ENCODE measurements at places on chromosomes 7 and 10.

DNA sequence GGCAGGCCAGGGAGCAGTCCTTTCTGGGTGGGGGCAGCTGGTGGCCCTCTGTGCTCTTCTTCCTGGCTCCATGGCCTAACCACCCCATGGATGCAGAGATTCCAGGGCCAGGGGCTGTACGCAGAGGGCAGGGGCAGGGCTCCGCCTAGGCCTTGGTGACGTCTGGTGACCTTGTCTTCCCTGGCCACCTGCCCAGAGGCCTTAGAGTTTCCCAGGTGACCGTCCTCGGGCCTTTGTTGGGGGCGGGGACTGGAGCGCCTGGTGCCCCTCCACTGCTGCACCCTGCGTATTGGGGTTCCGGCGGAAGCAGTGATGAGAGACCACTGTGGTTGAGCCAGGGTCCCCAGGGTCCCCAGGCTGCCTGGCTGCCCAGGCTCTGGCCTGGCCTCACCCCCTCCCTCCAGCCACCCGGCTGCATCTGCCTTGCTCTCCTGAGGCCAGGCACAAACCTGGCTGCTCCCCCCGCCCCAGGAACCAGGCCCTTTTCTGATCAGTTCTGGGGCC lies 10.3 kb downstream of the PWWP2B start:
- peak; percentile 73 for DNase-seq

GRCh38 chr10:64011912-64012714 lies 490.9 kb downstream of the REEP3 start:
- no peak for DNase-seq

- DNase-seq = peak; percentile 21
Observed at GRCh38 chr10:36574207-36574606, 551.2 kb upstream of the ANKRD30A start.

- DNase-seq = no peak
Observed at GRCh38 chr10:128380946-128381345, 254.7 kb upstream of the MKI67 start.

DNA sequence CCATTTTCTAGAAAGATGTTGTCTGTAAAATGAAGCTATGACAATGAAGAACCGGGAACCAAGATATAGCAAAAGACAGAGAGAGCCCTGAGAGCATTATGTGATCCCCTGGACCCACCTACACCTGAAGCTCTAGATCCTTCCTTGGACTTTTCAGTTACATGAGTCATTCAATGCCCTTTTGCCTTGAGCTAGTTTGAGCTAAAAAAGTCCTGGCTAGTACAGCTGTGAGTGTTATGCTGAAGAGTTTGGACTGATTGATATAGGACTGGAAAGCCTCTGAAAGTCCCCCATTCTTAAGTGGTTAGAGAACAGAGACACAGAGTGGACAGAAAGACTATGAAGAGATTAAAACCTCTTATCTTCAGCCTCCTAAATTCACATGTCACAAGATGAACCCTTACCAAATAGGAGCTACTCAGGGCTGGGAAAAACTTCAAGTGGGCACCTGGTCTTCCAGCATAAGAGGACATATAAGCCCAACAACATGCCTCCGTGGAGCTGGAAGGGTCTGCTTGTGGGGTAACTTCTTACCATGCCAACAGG lies 386.8 kb upstream of the NFE2L3 start:
- no peak for DNase-seq

DNA sequence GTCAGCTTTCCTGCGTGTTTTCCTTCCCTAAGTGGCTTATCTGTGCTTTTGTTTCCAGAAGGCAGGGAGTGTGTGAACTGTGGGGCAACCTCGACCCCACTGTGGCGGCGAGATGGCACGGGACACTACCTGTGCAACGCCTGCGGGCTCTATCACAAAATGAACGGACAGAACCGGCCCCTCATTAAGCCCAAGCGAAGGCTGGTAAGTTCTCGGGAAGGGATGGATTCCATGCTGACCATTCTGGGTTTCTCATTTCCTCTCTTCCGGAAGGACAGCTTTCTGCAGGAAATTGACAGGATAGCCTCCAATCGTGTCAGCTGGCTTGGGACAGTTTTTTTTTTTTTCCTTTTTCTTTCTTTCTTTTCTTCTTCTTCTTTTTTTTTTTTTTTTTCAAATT lies 9.4 kb downstream of the GATA3 start:
- no peak for DNase-seq

DNA sequence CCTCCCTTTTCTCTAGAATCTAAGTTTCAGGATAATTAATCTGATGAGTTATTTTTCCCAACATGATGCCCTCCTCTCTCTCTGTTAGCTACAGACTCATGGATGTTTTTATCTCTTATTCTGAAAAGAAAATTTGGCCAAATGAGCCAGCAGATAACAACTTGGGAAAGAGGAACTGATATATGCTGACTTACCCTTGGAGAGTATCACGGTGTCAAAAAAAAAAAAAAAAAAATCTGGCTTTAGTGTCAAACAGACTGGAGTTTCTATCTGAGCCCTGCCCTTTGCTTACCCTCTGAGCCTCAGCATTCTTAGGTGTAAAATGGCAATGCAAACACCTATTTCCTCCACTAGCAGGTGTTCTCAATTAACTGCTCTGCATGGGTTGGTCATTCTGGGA lies 190.4 kb downstream of the AHR start:
- DNase-seq = no peak

- DNase-seq = no peak
Observed at GRCh38 chr7:54354436-54354835, 187.7 kb upstream of the VSTM2A start.

DNA sequence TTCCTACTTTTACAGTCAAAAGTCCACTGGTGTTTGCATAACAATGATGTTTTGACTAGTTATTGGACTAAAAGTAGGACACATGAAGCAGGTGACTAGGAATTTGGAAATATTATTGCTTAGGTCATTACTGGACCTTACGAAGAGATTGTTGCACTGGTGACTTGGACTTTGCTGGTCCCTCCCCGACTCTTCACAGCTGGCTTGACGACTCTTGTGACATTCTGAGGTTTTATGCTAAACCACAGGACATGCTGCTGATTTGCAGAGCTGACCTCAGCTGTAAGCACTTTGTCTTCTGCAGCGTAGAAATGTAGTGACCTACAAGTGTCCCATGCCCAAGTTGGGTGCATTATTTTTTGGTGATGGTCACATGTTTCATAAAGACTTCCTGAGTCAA lies 21.9 kb downstream of the PCBD1 start:
- no peak for DNase-seq

DNA sequence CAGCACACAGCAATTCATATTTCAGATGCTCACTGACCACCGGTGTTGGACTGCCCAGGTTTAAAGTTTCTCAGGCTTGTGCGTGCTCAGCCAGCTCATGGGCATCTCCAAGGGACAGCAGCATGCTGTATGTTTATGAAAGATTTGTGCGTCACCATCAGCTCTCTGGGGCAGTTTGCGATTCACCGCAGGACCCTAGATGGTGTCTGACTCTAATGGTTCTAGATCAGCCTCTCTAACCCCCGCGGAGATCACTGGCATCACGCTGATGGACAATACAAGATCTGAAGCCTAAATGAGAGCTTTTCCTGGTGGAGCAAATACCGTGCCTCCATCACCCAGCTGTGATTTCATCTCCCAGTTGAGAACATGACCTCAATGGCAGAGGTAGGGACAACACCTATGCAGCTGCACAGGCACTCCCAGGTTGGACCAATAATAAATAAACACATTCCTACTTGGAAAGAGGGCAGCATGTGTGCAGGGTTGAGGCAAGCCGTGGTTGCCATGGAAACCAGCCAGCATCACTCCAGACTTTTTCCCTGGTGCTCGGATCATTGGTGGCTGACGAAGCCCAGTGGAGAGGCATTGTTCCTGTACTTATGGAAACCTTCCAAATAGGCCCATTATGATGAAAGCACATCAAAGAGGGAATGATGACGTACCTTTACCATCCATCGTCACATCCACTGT lies 253.6 kb downstream of the KCNMA1 start:
- DNase-seq = no peak

- no peak for DNase-seq
Observed at GRCh38 chr10:43979551-43979950, 330.9 kb upstream of the ZNF32 start.

DNA sequence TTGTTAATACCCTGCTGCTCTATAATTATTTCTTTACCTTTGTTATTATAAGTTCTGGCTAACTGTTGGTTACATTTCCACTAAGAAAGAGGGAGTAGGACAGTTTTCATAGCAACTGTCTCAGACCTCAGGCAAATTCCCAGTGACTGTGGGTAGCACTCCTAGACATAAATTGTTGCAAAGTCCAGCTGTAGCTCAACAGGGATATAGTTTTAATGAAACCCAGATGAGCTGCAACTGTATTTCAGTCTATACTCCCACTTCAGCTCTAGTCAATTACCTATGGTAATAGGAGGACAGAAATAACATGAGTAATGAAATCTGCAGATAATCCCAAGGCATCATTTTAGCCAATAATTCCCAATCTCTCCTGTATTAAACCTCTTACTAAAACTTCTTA lies 103.0 kb upstream of the SEMA3A start:
- DNase-seq = no peak

GRCh38 chr10:109239371-109239770 lies 683.9 kb downstream of the XPNPEP1 start:
- DNase-seq = no peak

- DNase-seq = no peak
Observed at GRCh38 chr7:43694399-43694748, 34.9 kb downstream of the COA1 start.

DNA sequence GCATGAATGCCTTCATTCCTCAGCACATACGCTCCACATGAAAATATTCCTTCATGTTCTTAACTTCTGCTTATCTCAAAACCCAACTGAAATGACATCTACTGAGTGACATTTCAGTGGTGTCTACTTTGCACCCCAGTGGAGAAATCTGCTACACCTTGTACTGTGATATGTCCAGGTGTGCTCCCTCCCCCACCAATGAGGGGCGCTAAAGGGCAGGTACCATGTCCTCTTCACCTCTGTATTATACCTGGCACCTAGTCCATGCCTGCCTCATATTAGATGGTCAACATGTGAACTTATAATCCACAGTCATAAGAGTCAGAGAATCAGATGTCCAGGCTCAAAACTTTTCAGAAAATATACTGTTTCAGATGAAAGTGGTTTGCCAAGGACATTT lies 2.1 kb downstream of the PAXIP1 start:
- DNase-seq = no peak

DNA sequence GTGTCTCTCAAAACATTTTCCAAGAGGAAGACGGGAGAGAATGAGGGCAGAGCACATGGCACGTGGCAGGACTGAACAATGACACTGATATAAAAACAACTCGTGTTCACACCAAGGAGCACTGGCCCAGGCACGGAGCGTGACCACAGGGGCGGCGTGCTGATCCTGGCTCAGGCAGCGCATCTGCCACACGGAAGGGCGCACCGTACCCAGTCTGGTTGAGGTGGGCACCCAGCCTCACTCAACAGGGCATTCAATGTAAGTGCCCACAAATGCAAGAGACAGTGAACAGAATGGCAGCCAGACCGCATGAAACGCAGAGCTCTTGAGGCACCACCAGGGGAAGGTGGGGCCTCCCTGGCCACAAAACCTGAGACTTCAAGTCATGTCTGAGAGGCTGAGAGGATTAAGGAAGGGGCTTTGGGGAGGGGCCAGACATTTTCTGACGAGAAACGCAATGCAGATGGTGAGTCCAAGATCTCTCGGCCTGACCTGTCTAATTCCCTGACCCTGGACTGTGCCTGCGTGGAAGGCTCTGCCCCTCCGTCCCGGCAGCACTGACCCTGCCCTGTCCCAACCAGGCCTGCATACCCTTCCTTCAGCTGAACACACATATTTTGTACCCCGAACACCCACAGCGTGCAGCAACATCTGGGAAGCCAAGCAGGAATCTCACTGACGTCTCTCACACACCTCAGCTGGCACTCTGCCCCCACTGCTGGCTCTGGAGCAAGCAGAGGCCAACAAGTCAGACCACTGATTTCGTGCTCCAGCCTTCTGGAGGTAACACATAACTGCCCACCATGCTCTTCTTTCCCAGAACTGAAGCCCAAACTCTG lies 35.5 kb downstream of the VOPP1 start:
- no peak for DNase-seq

DNA sequence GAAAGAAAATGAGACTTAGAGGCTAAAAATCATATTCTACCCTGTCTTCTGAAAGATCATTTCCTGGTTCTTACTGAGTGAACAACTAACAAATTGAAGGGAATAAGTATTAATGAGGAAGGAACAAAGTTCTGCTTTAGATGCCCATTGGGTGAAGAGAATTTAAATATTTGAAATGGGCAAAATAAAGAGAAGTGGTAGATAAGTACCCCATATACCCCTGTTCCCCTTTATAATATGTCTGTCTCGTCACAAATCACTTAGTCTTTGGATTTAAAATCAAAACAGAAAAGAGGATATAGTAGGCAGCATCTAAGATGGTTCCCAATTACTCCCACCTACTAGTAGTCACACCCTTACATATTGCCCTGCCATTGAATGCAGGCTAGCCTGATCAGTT lies 13.2 kb downstream of the TES start:
- DNase-seq = no peak

- DNase-seq = no peak
Observed at GRCh38 chr10:7412928-7413282, 2.1 kb upstream of the SFMBT2 start.

DNA sequence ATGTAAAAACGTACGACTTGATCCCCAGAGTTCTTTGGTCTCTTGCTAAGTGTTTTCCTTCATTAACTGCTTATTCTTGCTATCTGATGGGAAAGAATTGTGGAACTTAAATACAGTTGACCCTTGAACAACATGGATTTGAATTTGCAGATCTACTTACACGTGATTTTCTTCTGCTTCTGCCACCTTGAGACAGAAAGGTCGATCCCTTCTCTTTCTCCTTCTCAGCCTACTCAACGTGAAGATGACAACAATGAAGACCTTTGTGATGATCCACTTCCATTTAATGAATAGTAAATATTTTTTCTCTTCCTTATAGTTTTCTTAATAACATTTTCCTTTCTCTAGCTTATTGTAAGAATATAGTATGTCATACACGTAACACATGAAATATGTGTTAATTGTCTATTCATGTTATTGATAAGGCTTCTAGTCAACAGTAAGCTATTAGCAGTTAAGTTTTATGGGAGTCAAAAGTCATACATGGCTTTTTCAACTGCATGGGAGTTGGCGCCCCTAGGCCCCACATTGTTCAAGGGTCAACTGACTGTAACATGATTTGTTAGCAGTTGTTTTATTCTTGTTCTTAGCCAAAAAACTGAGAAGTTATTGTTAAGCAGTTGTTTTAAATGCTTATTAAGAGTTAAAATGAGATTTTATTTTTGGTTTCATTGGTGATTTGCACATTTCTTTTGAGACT lies 11.2 kb downstream of the MKLN1 start:
- DNase-seq = no peak

Measured in breast epithelium (tissue), 4 donors.